ENCODE measurements at places on chromosomes 7 and 10. TPM values are rescaled to one million over a fixed set of nuclear protein-coding genes. Genes with fewer than 3 reads are reported as not detected.

- no peaks in the 10 kb centered on the region for H3K27me3 ChIP-seq
- H3K36me3 ChIP-seq, result no peaks in the 10 kb centered on the region
- peak overlapping the region; percentile 90 for H3K27ac ChIP-seq
- H3K4me1 ChIP-seq, result peaks cover 41% of the 10 kb centered on the region
- H3K4me3 ChIP-seq, result no peak overlapping the region
- no peak for DNase-seq
Measured at GRCh38 chr10:79159141-79159651, 90.4 kb downstream of the ZMIZ1 start.

- no peaks in the 10 kb centered on the region for H3K4me1 ChIP-seq
- DNase-seq, result no peak
- H3K27me3 ChIP-seq, result no peaks in the 10 kb centered on the region
- no peak overlapping the region for H3K4me3 ChIP-seq
- no peaks in the 10 kb centered on the region for H3K36me3 ChIP-seq
Measured at GRCh38 chr10:81662837-81663236, 212.2 kb upstream of the NRG3 start.

- H3K36me3 ChIP-seq, result peaks cover 56% of the 10 kb centered on the region
- H3K4me3 ChIP-seq, result no peak overlapping the region
- DNase-seq, result no peak
Measured at GRCh38 chr10:102111276-102111675, 8.9 kb downstream of the LDB1 start.

GRCh38 chr10:108204528-108205305 is 1040.2 kb upstream of the SORCS1 start:
- no peaks in the 10 kb centered on the region for H3K27me3 ChIP-seq
- no peak for DNase-seq
- no peaks in the 10 kb centered on the region for H3K36me3 ChIP-seq
- H3K4me1 ChIP-seq, result no peaks in the 10 kb centered on the region
- no peak overlapping the region for H3K4me3 ChIP-seq

- no peaks in the 10 kb centered on the region for H3K36me3 ChIP-seq
- DNase-seq, result no peak
- no peaks in the 10 kb centered on the region for H3K4me1 ChIP-seq
- H3K27me3 ChIP-seq, result no peaks in the 10 kb centered on the region
Measured at GRCh38 chr10:85490431-85490830, 876.2 kb downstream of the GRID1 start.

- no peak overlapping the region for H3K4me3 ChIP-seq
- H3K27ac ChIP-seq, result no peak overlapping the region
- H3K27me3 ChIP-seq, result no peaks in the 10 kb centered on the region
- H3K36me3 ChIP-seq, result no peaks in the 10 kb centered on the region
- peaks cover 12% of the 10 kb centered on the region for H3K4me1 ChIP-seq
Measured at GRCh38 chr7:17289074-17289645, 9.3 kb upstream of the AHR start.

DNA sequence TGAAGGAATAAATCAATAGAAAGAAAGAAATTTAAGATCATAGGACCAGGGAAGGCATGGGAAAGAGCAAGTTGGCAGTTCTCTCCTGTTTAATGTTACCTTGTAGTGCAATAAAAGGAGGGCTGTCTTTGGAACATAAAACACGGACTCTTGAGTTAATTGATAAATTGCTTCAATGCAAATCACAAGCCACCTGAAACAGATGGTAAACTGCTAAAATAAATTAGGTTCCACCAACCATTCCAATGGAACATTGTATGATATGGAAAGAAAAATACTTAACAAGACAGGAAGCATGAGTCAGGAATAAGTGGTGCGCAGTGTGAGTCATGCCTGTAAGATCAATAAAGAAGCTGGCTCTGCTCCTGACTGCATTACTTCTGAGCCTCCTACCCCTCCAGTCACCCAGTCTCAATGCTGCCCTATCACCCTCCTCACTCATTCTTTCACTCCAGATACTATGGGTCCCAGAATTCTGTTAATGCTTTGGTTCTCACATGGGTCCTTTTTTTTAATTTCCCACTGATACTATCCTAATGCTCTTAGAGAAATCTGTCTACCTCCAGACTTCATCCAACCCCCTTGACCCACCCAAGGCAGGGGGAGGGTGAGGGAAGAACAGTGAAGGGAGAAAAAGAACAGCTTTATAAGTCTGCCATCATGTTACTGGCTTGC is 78.9 kb downstream of the LRRC17 start:
- peaks cover 34% of the 10 kb centered on the region for H3K4me1 ChIP-seq
- no peak overlapping the region for H3K4me3 ChIP-seq
- no peaks in the 10 kb centered on the region for H3K27me3 ChIP-seq
- no peak overlapping the region for H3K27ac ChIP-seq
- DNase-seq, result no peak
- no peaks in the 10 kb centered on the region for H3K36me3 ChIP-seq

GRCh38 chr7:131039836-131040235 is 287.8 kb upstream of the MKLN1 start:
- no peaks in the 10 kb centered on the region for H3K27me3 ChIP-seq
- no peak overlapping the region for H3K4me3 ChIP-seq
- H3K27ac ChIP-seq, result peak overlapping the region; percentile 31
- no peaks in the 10 kb centered on the region for H3K36me3 ChIP-seq

DNA sequence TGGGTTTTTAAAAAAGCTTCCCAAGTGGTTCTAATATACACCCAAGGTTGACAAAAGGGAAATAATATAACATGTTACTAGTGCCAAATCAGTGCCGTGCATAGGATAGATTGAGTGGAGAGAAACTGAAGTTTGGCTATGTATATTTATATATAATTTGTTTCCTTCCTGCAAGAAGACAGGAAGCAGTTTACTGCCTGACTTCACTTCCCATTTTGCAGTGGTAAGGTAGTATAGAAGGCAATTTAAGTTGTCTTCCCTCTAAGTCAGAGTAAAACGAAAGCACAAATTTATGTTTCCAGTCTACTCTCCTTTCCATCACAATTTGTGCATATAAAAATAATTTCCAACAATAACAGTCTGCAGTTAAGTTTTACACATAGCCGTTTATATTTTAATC is 3.4 kb upstream of the HYCC1 start:
- H3K27me3 ChIP-seq, result no peaks in the 10 kb centered on the region
- DNase-seq, result no peak
- H3K4me3 ChIP-seq, result no peak overlapping the region
- H3K36me3 ChIP-seq, result no peaks in the 10 kb centered on the region
- H3K27ac ChIP-seq, result no peak overlapping the region

DNA sequence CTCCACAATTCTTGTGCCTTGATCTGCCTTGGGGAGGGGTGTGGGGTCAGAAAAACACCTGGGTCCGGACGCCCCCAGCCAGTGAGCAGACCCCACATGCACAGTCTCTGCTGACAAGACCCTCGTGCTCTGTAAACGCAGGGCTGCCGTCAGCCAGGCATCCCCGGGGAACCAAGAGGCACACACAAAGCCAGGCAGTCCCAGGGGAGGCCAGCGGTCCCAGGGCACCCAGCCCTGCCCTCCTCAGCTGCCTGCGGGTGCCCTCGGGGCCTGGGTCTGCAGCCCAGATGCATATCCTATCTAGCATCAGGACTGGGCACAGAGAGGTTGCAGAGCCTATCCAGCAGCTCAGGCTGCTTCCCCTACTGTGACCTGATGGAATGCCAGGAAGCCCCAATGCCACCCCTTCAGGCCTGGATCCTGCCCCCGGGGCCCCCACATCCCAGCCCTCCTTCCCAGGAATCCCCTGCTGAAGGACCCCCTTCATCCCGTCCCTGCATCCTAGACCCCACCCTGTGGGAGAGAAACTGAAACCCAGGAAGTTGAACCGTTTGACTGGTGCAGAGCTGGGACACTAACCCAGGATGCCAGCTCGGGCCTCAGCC is 92.4 kb downstream of the MICALL2 start:
- H3K36me3 ChIP-seq, result no peaks in the 10 kb centered on the region
- H3K4me3 ChIP-seq, result no peak overlapping the region
- peaks cover 12% of the 10 kb centered on the region for H3K27me3 ChIP-seq
- no peak for DNase-seq
- H3K4me1 ChIP-seq, result no peaks in the 10 kb centered on the region

DNA sequence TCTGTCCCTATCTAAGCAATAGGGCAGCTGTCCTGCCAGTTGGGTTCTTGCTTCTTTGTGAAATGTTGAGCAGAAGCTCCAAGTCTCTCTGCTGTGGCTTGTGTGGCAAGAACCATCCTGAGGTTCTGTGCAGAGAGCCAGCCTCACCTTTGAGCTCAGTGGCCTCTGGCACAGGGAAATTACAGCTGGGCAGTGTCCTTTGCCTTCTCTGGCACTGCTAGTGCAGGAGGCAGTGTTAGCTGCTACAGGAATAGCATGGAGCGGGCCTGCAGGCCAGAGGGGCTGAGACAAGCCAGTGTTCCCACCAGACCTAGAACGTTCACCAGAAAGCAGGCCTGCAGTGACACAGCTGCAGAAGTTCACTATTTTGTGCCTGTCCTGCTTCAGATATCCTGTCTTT is 1.8 kb downstream of the PRXL2A start:
- peaks cover 92% of the 10 kb centered on the region for H3K4me1 ChIP-seq
- peak overlapping the region; percentile 65 for H3K27ac ChIP-seq
- no peaks in the 10 kb centered on the region for H3K27me3 ChIP-seq
- no peak for DNase-seq
- H3K36me3 ChIP-seq, result no peaks in the 10 kb centered on the region

DNA sequence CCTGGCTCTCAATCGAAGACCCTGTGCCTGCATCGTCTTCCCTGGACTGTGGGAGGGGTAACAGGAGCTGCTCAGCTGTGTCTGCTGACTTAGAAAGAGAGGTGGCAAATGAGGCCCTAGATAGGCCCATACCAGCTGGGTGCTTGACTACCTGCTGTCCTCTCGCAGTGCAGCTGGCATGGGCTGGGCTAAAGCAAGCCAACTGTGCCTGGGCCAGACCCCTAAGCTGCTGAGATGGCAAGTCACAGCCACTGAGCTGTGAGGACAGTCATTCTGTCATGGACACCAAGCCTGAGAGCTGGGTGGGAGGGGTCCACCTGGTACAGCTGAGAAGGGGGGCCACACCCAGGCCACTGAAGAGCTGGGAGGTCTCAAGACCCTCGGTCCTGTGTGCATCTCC is 45.8 kb upstream of the AQP1 start:
- H3K27ac ChIP-seq, result no peak overlapping the region
- H3K36me3 ChIP-seq, result no peaks in the 10 kb centered on the region
- no peak overlapping the region for H3K4me3 ChIP-seq
- no peaks in the 10 kb centered on the region for H3K4me1 ChIP-seq
- no peaks in the 10 kb centered on the region for H3K27me3 ChIP-seq

DNA sequence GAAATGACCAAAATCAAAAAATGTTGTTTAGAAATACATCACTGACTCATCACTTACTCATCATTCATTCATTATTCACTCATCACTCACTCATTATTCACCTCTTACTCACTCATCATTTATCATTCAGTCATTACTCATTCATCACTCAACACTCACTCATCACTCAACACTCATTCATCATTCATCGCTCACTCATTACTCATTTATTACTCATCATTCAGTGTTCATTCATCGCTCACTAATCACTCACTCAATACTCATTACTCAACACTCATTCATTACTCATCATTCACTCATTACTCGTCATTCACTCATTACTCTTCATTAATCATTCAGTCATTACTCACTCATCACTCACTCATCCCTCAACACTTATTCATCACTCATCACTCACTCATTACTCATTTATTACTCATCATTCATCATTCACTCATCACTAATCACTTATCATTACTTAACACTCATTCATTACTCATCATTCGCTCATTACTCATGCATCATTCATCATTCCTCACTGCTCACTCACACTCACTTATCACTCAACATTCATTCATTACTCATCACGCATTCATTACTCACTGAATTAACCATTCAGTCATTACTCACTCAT is 238.5 kb downstream of the ADARB2 start:
- no peaks in the 10 kb centered on the region for H3K27me3 ChIP-seq
- H3K27ac ChIP-seq, result no peak overlapping the region
- no peak for DNase-seq
- H3K36me3 ChIP-seq, result no peaks in the 10 kb centered on the region
- no peak overlapping the region for H3K4me3 ChIP-seq
- no peaks in the 10 kb centered on the region for H3K4me1 ChIP-seq

DNA sequence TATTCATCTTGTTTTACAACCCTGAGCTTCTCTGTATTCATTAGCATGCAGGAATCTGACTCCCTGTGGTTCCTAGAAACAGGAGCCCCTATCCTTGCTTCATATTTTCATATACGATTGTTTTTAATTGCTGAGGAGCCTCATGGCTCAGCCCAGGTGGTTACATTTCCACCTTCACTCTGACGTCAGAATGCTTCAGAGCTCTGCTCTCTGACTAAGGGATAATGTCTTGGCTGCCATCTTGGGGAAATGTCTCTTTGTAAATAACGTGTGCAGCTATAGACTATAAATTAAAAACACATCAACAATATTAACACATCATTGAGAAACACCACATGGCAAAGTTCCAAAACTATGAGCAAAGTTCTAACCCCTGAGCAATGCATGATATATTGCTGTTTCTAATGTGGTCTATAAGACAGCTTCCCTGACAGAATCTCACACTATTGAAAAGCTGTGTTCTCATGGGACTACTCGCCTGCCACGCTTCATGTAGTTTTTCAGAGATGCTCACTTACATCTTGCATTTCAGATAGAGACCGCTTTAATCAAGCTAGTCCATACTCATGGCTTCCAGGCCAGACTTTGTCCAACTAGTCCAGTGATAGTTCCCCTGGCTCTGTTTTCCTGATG is 227.0 kb downstream of the SORCS3 start:
- no peak for DNase-seq
- H3K27me3 ChIP-seq, result no peaks in the 10 kb centered on the region
- H3K36me3 ChIP-seq, result no peaks in the 10 kb centered on the region
- H3K4me1 ChIP-seq, result no peaks in the 10 kb centered on the region
- H3K27ac ChIP-seq, result no peak overlapping the region

DNA sequence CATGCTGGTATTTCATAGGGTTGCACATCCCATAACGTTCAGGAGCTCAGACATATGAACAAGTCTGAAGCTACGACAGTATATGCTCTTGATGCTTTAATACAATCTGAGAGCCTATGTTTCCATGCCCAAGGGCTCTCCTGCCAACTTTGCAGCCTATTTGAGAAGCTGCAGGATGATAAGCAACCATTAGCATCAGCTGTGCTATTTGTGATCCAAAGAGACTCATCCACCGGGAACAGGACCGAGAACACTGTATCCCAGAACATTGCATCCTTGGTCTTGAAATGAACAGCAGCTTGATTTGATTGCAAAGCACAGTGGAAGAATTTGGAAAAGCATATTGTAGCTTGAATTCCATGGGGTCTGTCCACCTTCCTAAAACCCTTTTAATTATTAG is 156.2 kb upstream of the PTER start:
- H3K27ac ChIP-seq, result no peak overlapping the region
- no peak overlapping the region for H3K4me3 ChIP-seq
- H3K27me3 ChIP-seq, result no peaks in the 10 kb centered on the region
- no peak for DNase-seq

MSMB gene
- total RNA-seq, result 8.4 TPM

OR9A2 gene
- total RNA-seq, result not detected

CPA4 gene
- total RNA-seq, result 11.4 TPM

FGF8 gene
- not detected for total RNA-seq

STEAP1 gene
- total RNA-seq, result 15.7 TPM

GPR37 gene
- total RNA-seq, result 3.7 TPM

FAM25G gene
- not detected for total RNA-seq

CLEC2L gene
- not detected for total RNA-seq

CAV2 gene
- 31.8 TPM for total RNA-seq

All from esophagus squamous epithelium (tissue), 5 donors.